OCI-M1 (cell line): ENCODE measurements at places on chromosomes 2 and 18.
A peak's percentile ranks its signal among the peaks of the same experiment; 100 is the strongest.

DNA sequence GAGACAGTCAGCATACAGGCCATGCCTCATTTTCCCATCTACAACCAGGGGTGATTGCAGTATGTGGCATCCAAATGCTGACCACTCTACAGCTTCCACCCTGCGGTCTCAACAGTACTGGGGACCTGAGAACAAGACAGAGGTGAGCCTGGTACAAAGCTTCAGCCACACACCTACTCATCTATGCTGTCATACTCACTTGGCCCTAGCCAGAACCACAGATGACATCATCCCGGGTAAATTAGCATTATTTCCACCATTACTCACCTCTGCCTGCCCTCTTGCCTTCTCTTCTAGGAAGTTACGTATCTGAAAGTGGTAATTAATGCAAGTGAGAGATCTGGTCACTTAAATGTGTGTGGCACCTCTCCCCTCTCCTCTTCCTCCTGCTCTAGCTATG, 208.2 kb upstream of the ARL4C start:
- peak; percentile 2 for DNase-seq

DNA sequence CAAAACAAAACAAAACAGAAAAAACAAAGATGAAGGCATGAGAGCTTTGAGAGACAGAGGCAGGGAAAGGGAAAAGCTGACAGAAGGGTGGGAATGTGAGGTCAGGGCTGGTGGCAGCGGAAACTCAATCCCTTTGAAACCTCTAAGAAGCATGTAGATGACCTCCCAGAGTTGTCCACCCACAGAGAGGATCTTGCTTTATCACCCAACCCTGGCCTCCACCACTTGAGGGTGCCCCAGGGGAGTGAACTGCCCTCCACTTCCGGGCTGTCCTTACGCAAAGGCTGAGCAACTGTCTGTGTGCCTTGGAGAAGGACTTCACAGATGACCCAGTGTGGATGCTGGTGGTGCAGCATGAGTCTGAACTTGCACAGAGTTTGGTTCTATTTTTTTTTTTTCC, 26.7 kb downstream of the PDCL3 start:
- no peak for DNase-seq

DNA sequence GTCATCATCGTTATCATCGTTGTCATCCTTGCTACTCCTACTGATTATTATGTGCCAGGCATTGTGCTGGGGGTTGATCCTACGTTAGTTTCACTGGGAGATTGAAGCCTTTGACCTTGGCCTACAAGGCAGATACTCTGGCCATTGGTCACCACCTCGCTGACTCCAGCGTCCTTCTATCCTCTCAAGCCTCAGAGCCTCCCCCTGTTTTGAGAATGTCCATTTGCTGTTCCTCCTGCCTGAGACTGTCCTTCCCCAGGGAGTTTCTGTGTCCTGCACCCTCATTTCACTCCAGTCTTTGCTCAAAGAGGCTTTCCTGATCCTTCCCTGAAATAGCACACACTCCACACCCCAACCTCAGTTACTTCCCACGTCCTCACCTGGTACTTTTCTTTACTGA, 57.8 kb downstream of the ACAA2 start:
- DNase-seq, result no peak

DNA sequence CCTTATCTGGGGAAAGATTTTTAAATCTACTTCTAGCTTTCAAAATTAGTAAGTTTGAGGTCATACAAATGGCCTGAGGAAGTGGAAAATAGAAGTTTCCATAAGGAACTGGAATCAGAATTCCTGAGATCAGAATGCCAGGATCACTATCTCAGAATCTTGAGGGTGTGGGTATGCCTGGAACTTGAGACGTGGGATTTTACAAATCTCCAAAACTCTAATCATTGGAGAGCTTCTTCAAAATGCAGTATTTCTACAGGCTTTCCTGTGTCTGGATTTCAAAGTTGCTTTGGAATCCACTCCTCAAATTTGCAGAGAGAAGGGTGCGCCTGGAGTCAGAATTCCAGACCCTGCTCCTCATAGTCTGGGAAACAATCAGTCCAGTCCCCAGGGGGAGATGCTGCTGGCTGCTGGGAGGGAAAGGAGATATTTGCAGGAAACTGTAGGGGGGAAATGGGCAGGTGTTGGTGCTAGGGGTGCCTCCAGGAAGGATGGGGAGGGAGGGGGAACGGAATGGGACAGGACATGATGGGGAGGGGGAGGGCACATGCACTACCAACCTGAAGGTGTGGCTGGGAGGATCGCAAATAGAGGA, 31.0 kb upstream of the CATIP start:
- DNase-seq, result no peak

DNA sequence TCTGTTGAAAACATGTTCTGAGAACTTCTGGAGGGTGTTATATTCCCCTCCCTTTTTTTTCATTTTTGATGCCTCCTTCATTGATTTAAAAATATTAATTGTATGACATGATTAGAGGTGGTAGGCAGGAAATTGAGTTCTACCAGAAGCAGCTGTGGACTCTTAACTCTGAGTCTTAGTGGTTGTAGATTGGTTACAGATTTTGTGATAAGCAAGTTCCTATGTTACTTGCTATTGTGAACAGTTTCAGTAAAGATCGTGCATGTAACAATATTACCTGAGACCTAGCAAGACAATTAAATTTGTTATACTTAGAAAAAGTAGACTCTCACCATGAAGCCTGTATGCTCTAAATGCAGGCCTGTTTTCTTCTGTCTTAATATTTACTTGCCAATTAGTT, 88.1 kb downstream of the PRPF40A start:
- no peak for DNase-seq

- DNase-seq, result no peak
Observed at GRCh38 chr2:181143790-181144300, 163.4 kb downstream of the UBE2E3 start.

DNA sequence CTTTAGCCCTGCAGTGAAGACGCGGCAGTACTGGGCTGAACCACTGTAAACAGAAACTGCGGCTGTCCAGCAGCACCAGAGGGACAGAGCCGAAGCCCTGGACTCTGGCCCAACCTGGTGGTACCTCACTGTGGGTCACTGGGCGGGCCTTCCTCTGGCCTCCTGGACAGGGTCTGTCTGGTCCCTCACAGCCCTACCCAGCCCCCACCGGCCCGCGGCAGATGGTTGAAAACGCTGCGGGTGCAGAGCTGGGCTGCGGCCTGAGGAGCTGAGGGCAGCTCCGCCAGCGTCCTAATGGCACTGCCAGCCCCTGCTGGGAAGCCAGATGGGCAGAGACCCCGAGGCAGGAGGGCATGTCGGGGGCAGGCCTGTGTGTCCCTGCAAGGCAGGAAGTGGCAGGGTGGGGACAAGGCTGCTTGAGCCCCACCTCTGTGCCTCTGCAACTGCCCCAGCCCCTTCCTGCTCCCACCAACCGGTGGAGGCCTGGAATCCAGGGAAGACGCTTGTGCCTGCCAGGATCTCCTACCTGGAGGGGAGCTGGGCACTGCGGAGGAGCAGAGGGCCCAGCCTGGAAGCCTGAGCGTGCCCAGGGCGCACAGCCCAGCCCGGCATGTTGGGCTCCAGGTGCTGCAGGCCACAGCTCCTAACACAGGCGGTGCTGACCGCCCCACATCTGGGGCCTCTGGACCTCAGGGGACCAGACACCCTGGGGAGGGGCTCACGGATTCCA, 36.3 kb downstream of the HS6ST1 start:
- no peak for DNase-seq

GRCh38 chr2:127313406-127313805, 19.5 kb upstream of the ERCC3 start:
- no peak for DNase-seq

- DNase-seq, result no peak
Observed at GRCh38 chr2:163751696-163752095, 15.9 kb upstream of the FIGN start.

GRCh38 chr2:147373800-147374422, 470.9 kb upstream of the ACVR2A start:
- DNase-seq, result no peak

DNA sequence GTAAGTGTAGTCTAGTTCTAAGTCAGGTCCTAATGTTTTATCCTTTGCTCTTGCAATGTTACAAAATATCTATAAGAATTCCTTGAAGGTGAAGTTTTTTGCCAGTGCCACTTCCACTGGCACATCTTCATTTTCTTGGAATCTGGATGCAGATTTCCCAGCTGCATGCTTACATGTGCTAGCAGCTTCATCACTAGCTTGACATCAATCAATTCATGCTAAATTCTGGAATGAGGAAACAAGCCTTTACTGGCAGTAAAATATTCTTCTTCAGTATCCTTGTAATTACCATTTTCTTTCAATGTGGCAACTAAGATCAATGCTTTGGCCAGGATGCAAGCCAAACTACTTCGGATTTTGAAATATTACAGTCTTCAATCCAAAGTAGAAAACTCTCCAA, 200.6 kb upstream of the SIX2 start:
- DNase-seq, result no peak

DNA sequence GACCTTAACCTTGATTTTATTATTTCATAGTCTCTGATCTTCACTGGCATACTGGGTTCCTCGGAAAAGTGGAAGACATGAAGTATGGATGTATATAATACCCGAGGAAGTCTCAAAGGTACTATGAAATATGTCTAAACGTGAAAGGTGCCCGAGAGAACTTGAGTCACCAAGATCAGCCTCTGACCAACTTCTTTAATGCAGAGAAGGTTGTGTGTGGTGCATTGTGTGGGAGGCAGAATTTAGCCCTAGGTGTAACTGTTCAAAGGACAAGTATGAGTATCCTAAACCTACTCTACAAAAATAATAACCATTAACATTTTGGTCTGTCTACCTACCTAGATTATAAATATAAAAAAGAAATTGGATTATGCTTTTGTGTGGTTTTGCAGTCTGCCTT, 36.1 kb downstream of the OSBPL6 start:
- DNase-seq, result no peak

- no peak for DNase-seq
Observed at GRCh38 chr2:229064749-229065148, 206.3 kb downstream of the PID1 start.

DNA sequence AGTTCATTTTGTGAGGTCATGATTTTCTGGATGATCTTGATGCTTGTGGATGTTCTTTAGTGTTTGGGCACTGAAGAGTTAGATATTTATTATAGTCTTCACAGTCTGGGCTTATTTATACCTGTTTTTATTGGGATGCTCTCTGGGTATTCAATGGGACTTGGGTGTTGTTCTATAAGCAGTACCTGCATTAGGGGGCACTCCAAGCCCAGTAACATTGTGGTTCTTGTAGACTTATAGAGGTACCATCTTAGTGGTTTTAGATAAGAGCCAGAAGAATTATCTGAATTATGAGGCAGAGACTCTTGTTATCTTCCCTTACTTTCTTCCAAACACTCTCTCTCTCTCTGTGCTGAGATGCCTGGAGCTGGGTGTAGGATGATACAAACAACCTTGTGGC, 470.0 kb downstream of the PIK3C3 start:
- DNase-seq, result peak; percentile 11

GRCh38 chr2:30653847-30654246, 153.4 kb downstream of the CAPN13 start:
- DNase-seq, result no peak

DNA sequence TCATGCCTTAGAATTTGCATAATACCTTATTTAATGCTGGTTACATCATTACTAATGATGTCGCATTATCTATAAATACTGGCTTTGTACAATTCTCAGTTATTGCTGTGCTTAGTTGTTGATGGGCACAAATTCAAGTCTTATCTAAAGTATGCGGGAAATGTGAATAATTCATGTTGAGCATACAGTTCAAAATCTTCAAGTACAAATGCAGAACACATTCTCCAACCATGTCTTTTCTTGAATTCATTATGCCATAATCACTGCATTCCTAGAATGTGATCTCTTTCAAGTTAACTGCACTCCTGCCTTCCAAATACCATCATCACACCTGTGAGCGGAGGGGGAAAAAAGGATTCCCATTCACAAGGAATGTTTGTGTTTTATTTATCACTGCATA, 337.0 kb downstream of the MBD2 start:
- DNase-seq, result no peak

DNA sequence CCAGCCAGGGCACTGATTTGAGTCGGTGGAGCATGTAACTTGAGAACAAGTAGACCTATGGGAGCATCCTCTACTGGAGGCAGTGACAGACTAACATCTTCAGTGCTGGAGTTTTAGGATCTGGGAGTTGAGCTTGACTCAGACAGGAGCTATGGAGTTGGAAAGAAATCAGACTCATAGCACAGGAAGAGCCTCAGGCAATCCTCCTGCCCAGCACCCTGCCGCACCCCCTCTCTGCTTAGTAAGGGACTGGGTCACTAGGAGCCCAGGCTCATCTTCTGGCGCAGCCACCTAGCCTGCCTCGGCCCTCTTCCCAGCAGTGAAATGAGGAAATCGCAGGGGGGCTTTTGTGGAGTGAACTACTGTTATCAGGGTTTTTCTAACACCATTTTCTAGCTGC, 3.6 kb downstream of the ARID5A start:
- DNase-seq, result no peak

GRCh38 chr2:217915706-217916105, 87.1 kb downstream of the TNS1 start:
- DNase-seq, result no peak

DNA sequence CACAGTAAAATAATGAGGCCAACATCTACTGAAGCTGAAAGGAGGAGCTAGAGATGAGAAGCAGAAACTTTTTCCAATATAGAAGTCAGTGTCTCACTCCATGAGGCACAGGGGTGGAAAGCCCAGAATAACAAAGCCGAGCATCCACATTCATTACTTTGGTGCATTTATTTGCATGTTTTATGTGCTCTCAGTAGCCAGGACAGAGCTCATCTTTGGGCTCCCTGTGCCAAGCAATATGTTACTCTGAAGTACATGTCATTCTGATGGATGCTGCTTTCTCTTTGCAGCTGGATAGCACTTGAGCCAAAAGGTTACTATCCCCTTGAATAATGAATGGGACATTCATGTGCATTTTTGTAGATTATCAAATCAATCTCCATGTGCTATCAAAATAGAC, 338.6 kb upstream of the SOX11 start:
- DNase-seq, result no peak

GRCh38 chr18:8142932-8143331, 466.3 kb upstream of the RAB12 start:
- no peak for DNase-seq

- no peak for DNase-seq
Observed at GRCh38 chr2:218902427-218902826, 21.8 kb downstream of the WNT10A start.

- no peak for DNase-seq
Observed at GRCh38 chr2:118607641-118608040, 239.8 kb downstream of the EN1 start.

- no peak for DNase-seq
Observed at GRCh38 chr18:74682141-74682990, 84.7 kb downstream of the ZNF407 start.

- peak; percentile 51 for DNase-seq
Observed at GRCh38 chr2:74525717-74526648, at the start of gene DQX1. Gene DQX1 (minus strand): TSS chr2:74526231. CDS start chr2:74525729, 502 bp downstream.

GRCh38 chr18:23650968-23651927, 11.5 kb downstream of the ANKRD29 start:
- no peak for DNase-seq

- DNase-seq, result no peak
Observed at GRCh38 chr2:215611609-215612386, 175.9 kb upstream of the FN1 start.

GRCh38 chr2:218022851-218023530, 20.2 kb upstream of the TNS1 start:
- DNase-seq, result no peak

GRCh38 chr18:53283708-53284107, 940.8 kb downstream of the MBD2 start:
- DNase-seq, result no peak

GRCh38 chr18:14974576-14974975, 226.6 kb downstream of the ANKRD30B start:
- no peak for DNase-seq
